ENCODE measurements at places on chromosomes 5 and 9. TPM values are rescaled to one million over a fixed set of nuclear protein-coding genes. Genes with fewer than 3 reads are reported as not detected.

DNA sequence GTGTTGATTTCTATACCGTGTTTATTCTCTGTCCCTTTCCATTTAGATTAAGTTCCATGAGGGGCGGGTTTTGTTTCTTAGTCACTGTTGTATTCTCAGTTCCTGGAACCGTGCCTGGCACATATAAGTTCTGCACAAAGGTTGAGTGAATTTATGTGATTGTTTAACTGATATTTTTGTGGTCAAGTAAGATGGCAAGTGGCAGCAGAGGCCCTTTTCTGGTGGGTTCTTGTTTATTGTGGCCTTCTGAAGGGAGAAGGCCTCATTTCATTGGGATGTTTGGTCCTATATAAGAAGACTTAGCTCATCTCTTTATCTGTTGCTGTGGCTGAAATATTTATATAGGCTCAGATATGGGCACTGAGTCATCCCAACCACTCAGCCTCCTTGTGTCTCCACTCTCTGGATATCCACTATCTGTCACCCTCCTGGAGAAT lies 262.5 kb downstream of the PSAT1 start:
- DNase-seq: no peak

- no peak for DNase-seq
Measured at GRCh38 chr5:94245608-94246007, 372.8 kb downstream of the KIAA0825 start.

DNA sequence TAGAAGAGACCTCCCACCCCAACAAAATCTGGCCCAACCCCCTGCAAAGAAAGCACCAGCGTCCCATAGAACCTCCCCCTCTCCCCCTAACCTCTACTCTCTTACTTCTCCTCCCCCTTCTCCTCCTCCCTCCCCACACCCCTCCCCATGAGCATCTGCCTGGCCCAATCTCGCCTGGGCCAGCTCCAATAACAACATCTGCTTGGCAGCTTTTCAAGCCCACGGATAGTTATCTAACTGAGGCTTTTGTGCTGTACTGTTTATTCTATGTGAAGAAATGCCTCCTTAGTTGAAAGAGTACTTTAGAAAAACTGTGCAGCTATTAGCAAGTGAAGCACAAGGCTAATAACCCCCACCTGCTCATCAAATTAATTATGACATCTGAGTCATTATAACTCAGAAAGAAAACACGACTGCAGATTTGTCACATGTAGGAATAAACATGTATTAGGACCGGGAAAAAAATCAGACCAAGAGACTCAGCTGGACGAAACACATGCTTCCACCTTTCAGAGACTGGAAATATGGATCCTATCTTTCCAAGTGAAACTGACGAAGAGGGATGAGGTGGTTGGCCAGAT lies 42.8 kb downstream of the NFIB start:
- no peak for DNase-seq

DNA sequence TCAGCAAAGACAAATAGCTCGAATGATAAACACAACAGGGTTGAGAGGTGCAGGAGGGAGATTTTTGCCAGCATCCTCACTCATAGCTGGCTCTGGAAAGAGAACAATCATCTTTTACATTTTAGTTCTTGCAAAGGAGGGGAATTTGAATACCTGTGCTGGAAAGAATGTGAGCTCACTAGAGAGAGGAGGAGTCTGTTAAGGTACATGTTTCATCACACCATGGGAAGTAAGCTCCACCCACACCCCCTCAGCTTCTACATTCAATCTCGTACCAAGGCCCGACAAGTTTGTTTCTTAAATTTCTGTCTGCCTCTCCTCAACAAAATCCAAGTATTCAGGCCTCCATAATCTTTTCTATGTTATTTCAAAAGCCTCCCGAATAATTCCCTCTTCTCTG lies 254.6 kb downstream of the BRINP1 start:
- no peak for DNase-seq

GRCh38 chr5:125481506-125482465 lies 735.3 kb upstream of the ZNF608 start:
- no peak for DNase-seq

DNA sequence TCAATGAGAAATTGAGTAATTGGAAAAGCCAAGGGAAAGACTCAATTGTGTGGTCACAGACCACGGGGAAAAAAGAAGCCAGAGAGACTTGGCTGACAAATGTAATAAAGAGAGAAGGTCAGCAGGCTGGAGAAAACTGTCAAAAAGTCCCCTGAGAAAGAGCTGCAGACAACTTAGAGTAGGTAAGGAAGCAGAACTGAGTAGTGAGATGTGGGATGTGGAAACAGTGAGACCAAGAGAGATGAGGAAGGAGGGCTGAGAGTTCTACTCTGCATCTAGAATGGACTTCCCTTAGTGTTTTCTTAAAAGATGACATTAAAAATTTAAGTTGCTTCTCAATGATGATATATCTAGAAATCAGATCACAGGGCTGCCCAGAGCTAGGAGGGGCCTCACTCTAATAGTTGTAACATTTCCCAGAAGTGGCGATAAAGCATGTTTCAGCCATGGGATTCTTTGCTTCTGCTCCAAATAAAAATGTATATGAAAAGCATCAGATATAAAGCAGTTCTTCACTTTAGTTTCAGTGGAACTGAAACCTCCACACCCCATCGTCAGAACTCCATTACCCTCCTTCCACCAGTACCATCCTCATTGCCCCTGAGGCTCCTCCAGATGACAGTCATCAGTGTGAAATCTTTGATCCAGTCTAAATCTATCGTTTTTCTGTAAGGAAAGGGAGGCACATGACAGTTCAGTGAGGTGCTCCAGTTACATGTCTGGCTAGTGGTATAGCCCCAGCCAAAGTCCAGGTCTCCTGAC lies 80.6 kb downstream of the SPEF2 start:
- DNase-seq: no peak

- no peak for DNase-seq
Measured at GRCh38 chr5:123482258-123482657, 29.7 kb upstream of the CSNK1G3 start.

GRCh38 chr9:74711341-74711740 lies 176.4 kb downstream of the TRPM6 start:
- no peak for DNase-seq

DNA sequence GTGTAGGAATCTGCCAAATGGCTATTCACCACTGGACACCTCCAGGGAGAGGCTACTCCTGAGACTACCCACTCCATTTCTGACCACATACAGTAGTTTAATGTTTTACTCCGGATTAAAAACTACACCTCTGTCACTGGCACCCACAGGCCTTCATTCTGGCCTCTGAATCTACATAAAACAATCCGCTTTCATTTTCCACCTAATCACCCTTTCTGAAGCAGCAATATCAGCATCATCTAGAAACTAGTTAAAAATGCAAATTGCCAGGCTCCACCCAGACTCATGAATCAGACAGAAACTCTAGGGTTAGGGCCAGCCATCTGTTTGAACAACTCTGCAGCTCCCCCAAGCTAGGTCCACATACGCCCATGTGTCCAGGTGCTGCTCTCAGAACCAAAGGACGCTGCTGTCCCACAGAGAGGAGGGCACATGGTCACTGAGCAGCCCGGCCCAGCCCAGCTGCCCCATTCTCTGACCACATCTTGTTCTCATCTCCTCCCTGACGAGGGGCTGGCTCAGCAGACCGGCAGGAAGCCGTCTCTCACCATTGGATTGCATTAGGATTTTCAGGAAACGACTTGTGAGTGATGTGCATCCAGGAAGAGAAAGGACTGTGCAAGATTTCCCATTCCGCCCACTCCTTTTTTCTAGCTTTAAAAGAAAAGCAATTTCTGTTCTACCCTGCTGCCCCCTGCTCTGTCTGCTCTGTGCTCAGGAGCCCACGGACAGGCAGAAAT lies 34.7 kb downstream of the ADAM19 start:
- peak; percentile 78 for DNase-seq

Gene CNTNAP3B
- 1.2 TPM for total RNA-seq

Gene GAS1
- total RNA-seq: 9.0 TPM

Gene RPS14
- 852 TPM for total RNA-seq

Gene ADGRV1
- 0.19 TPM for total RNA-seq

Gene VCAN
- total RNA-seq: 61.0 TPM
